Adrenal gland (tissue), 19 donors: ENCODE measurements at places on chromosomes 1 and 21. TPM values are rescaled to one million over a fixed set of nuclear protein-coding genes. Genes with fewer than 3 reads are reported as not detected.

Gene HPCAL4
- total RNA-seq: not detected

Gene CLCA4
- total RNA-seq: not detected

Gene LRRIQ3
- 1.7 TPM for total RNA-seq

Gene HCN3
- total RNA-seq: 3.6 TPM

Gene CNIH3
- 5.5 TPM for total RNA-seq

Gene MSTO1
- total RNA-seq: 7.4 TPM

Gene OR2T33
- total RNA-seq: not detected

Gene TRIM67
- total RNA-seq: 0.30 TPM

Gene MYBPH
- not detected for total RNA-seq

Gene TNFRSF4
- total RNA-seq: 2.7 TPM

Gene ALDH4A1
- 19.1 TPM for total RNA-seq

Gene F13B
- total RNA-seq: not detected

Gene ADAMTS4
- total RNA-seq: 10.1 TPM

Gene FALEC
- total RNA-seq: not detected

Gene APH1A
- 151 TPM for total RNA-seq

Gene TAF12
- total RNA-seq: 16.0 TPM

Gene MIXL1
- not detected for total RNA-seq

Gene GCLM
- total RNA-seq: 21.1 TPM

Gene CORT
- total RNA-seq: 0.44 TPM

Gene C1QA
- total RNA-seq: 953 TPM

Gene NFASC
- total RNA-seq: 51.6 TPM

Gene BEND5
- total RNA-seq: 8.5 TPM

Gene LRRC3
- 0.97 TPM for total RNA-seq

Gene A3GALT2
- not detected for total RNA-seq

Gene LCE2C
- total RNA-seq: not detected

Gene OR2G2
- not detected for total RNA-seq

Gene CACNA1E
- total RNA-seq: 0.11 TPM

Gene PYGO2
- total RNA-seq: 33.7 TPM

Gene ATP1A4
- total RNA-seq: not detected

Gene FCMR
- total RNA-seq: 1.6 TPM

Gene HTR6
- total RNA-seq: not detected

Gene PLPP3
- total RNA-seq: 76.8 TPM

Gene AMY1B
- total RNA-seq: not detected
